ENCODE measurements at places on chromosomes 5 and 9. TPM values are rescaled to one million over a fixed set of nuclear protein-coding genes. Genes with fewer than 3 reads are reported as not detected.

B4GALT1 gene
- 31.0 TPM for total RNA-seq

ACTL7A gene
- total RNA-seq: not detected

PCDHB11 gene
- 14.2 TPM for total RNA-seq

DNA sequence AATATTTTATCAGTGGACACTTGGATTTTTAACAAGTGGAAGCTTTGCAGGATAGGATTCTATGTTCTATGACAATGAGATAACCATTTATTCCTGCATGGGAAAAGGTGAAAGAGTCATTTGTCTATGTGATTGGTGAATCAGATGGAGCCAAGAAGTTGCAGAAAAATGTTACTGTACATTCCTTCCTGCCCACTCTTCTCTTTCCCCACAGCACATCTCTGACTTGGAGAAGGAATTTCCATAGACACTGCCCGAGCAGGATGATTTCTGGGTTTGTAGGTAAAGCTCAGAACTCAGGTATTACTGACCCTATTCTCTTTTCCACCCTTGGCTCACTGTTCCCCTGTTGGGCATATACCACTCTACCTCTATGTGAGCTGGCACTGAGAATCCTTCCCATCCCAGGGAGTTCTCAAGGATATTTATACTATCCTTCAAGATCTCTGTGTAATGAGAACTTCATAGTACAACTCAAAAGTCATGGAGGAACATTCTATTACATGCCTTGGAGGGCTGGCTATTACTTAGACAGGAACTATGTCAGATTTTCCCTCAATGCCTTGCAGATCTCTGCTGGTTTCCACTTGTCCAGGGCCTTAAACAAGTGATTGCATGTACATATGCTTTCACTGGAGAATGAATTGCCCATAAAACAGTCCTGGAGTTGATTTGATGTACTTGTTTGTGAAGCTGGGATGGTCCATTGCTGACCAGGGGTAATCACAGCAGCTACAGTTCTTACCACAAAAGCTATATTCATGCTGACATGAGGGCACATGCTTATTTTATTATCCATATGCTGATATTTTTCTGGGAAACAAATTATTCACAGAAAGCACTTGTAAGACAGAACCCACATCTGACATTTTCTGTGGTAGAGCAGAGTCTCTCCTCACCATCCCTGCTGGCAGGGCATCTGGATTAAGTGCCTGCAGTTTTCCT lies 24.1 kb downstream of the SLC1A3 start:
- DNase-seq: no peak

DNA sequence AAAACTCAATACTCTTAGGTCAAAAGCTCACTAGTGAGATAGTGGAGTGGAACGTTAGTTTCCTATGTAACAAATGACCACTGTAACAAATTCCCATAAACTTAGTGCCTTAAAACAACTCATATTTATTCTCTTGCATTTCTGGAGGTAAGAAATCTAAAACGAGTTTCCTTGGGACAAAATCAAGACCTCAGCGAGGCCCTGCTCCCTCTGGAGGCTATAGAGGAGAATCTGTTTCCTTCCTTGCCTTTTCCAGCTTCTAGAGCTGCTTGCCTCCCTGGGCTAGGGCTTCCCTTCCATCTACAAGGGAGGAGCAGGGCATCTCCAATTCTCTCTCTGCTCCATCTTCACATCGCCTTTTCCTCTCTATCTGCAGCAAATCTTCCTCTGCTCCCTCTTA lies 32.0 kb downstream of the SEMA5A start:
- no peak for DNase-seq

- DNase-seq: no peak
Measured at GRCh38 chr5:156974328-156974727, 11.3 kb upstream of the TIMD4 start.

DNA sequence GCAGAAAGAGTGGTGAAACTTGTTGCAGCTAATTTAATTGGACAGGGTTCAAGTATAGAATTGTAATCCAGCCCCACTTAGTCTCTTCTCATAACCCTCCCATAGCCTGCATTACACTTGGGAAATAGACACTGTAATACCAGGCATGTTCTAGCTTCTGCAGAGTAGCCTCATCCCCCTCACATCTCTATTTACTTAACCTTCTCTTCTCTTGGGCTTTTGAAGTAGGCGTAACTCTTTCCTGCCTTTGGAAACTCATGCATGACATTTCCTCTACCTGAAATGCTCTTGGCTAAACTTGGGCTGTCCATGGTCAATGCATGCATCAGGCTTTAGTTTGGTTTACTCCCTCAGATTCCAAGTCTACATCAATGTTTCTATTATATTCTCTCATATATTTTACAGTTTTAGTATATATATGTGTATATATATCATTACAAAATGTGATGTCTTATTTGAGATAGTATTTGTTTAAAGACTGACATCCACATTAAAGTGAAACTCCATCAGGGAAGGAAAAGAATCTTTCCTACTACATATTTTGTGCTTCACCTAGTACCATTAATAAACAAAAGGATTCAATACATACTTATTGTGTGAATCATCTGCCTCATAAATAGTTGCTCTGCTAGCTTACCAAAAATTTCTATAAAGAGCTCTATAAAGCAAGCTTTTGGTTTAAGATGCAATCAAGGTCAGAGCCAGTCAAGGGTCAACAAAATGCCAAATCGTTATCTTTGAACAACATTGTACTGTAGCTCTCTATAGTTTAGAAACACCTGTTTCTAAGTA lies 1158.0 kb downstream of the MAT2B start:
- DNase-seq: no peak

- peak; percentile 47 for DNase-seq
Measured at GRCh38 chr9:104882566-104882965, 45.4 kb downstream of the ABCA1 start.

DNA sequence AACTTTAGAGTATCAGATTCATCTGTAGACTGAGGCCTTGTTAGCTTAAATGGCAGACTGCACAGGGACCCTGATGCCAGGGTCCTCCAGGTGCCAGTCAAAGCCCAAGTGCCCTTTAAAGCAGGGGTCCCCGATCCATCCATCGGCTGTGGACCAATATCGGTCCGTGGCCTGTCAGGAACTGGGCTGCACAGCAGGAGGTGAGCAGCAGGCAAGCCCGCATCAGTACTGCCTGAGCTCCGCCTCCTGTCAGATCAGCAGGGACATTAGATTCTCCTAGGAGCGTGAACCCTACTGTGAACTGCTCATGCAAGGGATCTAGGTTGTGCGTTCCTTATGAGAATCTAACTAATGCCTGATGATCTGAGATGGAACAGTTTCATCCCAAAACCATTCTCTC lies 403.4 kb downstream of the RAB3C start:
- DNase-seq: no peak

DNA sequence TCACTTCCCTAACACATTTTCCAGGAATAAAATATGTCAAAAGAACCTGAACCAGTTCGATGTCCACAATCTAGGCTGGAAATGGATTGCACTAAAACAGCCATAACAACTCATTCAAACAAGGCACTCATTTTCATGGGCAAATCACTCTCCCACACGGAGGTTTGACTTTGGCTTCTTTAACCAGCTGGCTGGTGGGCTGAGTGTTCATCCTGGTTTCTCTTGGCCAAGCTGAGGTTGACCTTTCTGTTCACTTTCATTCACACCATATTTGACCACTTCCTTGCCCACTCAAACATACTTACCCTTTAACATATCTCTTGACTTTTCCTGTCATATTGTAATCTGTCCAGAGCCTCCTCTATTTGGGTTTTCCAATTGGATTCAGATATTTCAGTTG lies 5.4 kb downstream of the IL7R start:
- no peak for DNase-seq

DNA sequence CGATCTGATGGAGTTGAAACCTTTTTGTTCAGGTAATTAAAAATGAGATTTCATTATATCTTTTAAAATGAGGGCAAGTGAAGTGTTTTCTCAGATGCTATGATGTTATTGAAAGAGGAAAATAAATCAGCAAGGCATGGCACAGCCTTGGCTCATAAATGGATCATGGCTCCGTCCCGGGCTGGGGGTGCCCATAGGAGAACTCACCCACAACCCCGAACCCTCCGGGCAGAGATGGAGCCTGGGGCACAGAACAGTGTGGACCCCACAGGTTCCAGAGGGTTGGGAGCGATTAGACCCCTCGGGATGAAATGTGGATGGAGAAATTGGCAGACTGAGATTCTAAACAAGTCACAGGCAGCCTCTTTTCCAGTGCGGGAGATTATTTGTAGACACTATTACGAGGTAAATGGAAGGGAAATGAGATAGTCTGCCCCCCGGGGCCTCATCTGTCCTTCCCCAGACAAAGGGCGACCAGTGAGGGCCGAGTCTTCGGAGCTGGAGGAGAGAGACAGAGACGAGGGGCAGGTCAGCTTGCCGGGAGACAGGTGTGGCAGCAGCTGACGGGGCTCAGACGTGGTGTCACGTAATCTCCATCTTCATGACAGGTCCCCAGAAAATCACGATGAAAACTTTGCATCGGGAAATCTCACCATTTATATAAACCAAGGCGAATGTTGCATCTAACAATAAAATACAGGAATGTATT lies 33.7 kb downstream of the NDUFS6 start:
- no peak for DNase-seq

GRCh38 chr9:88775966-88776365 lies 215.3 kb upstream of the S1PR3 start:
- DNase-seq: no peak

DNA sequence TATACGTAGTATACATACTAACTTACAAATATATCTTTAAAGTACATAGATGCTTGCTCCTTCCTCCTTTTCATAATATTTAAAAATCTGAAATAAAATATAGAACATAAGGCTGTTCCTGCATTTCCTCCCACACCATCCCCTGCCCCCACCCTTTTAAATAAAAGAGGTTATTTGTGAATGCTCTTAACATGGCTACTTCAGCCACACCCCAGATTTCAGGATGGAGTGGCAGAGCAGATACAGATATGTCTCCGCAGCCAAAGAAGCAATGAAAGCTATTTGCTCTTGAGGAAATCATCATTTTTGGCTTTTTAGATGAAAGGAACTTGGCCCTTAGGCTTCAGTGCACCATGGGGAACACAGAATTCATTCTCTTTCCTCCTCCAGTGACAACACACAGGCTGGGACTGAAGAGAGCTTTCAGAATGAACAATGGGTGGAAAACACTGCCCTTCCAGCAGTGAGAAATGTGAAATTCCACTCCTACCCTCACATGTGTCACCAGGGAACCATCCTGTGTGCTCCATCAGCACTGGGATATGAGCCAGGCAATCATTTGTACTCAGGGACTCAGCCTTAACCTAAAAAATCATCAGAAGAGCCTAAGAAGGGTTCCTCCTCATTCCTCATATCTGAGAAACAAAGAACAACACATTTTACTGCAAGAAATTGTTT lies 134.3 kb downstream of the PPP2R2B start:
- no peak for DNase-seq

Measured in A673 (cell line).